Central memory CD4-positive, alpha-beta T cell (primary cell): ENCODE measurements at places on chromosomes 1 and 21.

DNA sequence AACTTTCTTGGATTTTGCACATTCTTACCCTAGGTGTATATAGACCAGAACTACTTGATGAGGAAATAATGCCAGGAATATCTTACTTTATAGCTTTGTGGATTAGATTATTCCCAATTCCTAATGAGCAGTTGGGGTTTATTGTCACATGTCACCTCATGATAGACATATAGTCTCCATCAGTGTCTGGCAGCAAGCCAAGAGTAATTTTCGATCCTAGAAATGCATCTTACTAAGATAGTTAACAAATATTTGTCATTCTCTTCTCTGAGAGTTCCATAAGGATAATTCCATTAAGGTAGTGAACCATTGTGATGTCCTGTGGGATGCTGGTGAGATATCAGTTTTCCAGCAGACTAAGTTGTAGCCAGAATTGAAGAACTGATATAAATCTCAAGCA, 1282.9 kb upstream of the B3GALT2 start:
- no peak for DNase-seq

GRCh38 chr1:214027498-214027897, 39.7 kb downstream of the PROX1 start:
- no peak for DNase-seq

- DNase-seq, result no peak
These were observed 1.3 kb upstream of the MPC2 start for GRCh38 chr1:167938080-167938636.

- DNase-seq, result no peak
These were observed 80.6 kb upstream of the IPO9 start for GRCh38 chr1:201748335-201748734.

- no peak for DNase-seq
These were observed 2.9 kb downstream of the NASP start for GRCh38 chr1:45586769-45587168.

GRCh38 chr1:205739348-205740160, 10.4 kb downstream of the NUCKS1 start:
- no peak for DNase-seq
